NCI-H69 (cell line): ENCODE measurements at places on chromosomes 2 and 18.
A peak's percentile ranks its signal among the peaks of the same experiment; 100 is the strongest.

- no peak for DNase-seq
These were observed 551.6 kb downstream of the ZEB2 start for GRCh38 chr2:143968360-143968759.

GRCh38 chr2:109330056-109330455, 201.1 kb downstream of the SH3RF3 start:
- no peak for DNase-seq

- DNase-seq = no peak
These were observed 60.4 kb upstream of the RNF152 start for GRCh38 chr18:61953161-61953560.

DNA sequence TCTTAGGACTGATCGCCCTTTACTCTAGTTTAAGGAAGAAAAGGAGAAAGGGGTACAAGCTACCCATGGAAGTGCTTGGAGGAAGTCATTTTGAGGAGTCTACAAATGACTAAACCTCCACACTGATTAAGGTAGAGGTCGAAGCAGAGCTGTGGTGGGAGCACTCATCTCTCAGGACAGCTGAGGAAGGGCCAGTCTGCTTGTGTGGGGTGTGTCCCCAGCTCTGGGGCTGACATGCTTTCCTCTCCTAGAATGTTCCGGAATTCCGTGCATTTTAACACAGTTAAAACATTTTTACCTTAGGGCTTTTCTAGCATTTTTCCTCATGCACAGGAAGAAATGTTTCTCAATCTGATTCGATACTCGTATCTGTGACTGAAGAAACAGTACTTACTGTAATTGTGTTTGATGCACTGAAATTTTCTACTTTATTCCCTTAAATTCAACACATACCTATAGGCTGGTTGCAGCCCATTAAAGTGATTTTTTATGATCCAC, 135.1 kb downstream of the NCK2 start:
- DNase-seq = no peak

- no peak for DNase-seq
These were observed 12.3 kb upstream of the GAREM1 start for GRCh38 chr18:32483002-32483401.

- DNase-seq = no peak
These were observed 86.4 kb downstream of the GFPT1 start for GRCh38 chr2:69300650-69301049.

DNA sequence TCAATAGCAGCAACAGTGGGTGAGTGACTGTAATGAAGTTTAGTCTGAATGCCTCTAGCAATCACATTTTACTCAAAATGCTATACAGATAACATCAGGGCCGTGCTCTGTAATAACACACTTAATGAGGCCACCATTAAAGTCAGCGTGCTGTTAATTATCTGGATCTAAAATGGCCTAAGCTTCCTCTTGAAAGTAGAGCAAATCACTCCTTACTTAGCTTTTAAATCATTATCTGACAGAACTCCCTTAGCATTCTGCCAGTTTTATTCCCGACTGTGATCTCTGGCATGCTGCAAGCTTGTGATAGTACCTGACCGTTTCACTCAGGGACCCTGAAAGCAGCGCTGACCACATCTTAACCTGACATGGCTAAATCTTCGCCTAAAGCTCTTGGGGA, 9.0 kb downstream of the RPS7 start:
- no peak for DNase-seq

- peak; percentile 97 for DNase-seq
These were observed 47.0 kb upstream of the PTH2R start for GRCh38 chr2:208359632-208359986.

DNA sequence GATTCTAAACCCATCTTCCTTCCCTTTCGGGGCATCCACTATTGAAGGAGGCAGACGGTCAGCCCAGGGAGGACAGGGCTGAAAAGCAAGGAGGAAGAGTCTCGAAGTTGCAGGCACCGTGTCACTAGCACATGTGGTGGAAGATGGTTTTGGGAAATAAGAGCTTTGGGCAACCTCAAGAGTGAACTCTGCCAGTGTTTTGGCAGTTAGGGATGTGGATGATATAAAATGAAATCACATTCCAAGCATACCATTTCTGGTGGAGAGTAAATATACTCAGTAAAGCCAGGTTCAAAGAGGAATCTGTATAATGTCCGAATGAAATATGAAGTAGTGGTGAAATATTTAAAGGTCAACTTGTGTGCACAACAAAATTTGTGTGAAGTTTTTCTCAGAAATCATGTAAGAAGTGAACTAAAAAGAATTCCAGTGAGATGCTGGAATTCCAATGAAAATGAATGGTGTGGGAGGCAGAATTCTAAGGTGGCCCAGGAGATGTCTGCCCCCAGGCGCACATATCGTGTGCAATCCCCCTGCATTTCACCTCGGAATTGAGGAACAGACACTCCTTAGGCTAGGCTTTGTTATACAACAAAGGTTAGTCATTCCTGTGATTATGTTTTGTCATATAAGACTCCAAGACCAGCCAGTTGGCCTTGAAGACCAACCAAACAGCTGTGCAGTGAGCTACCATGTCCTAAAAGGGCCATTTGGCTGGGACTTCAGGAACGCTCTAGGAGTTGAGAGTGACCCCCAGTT, 147.1 kb downstream of the SH3BP4 start:
- no peak for DNase-seq
